Osteoblast (primary cell): ENCODE measurements at places on chromosomes 2 and 18. TPM values are rescaled to one million over a fixed set of nuclear protein-coding genes. Genes with fewer than 3 reads are reported as not detected.

The COPS7B gene
- 19.5 and 19.7 TPM in 2 replicates for total RNA-seq

The ACVR1C gene
- 0.29 and 0.36 TPM in 2 replicates for total RNA-seq

The MAP3K19 gene
- total RNA-seq: not detected in 2 replicates

The KIF5C gene
- 0.29 and 0.36 TPM in 2 replicates for total RNA-seq

The ARHGEF4 gene
- total RNA-seq: 3.6 and 7.7 TPM in 2 replicates

The PLEK gene
- total RNA-seq: 0.36 TPM in 1 of 2 replicates, not detected in the other

GRCh38 chr2:74347303-74347702 is 4.1 kb upstream of the SLC4A5 start:
- H3K27ac ChIP-seq: no peak overlapping the region
- H3K4me3 ChIP-seq: no peak overlapping the region
- H3K4me1 ChIP-seq: no peaks in the 10 kb centered on the region
- no peaks in the 10 kb centered on the region for H3K36me3 ChIP-seq

- no peak overlapping the region for H3K27ac ChIP-seq
- no peak for DNase-seq
- no peaks in the 10 kb centered on the region for H3K4me1 ChIP-seq
- no peak overlapping the region for H3K4me3 ChIP-seq
- peaks cover 5% of the 10 kb centered on the region for H3K27me3 ChIP-seq
- no peaks in the 10 kb centered on the region for H3K36me3 ChIP-seq
Measured at GRCh38 chr18:37506001-37506400, 59.6 kb downstream of the CELF4 start.

- no peaks in the 10 kb centered on the region for H3K27me3 ChIP-seq
- DNase-seq: peak; percentile 88
- peak overlapping the region; percentile 65 for H3K27ac ChIP-seq
- no peaks in the 10 kb centered on the region for H3K36me3 ChIP-seq
Measured at GRCh38 chr2:12884713-12885282, 168.1 kb downstream of the TRIB2 start.

DNA sequence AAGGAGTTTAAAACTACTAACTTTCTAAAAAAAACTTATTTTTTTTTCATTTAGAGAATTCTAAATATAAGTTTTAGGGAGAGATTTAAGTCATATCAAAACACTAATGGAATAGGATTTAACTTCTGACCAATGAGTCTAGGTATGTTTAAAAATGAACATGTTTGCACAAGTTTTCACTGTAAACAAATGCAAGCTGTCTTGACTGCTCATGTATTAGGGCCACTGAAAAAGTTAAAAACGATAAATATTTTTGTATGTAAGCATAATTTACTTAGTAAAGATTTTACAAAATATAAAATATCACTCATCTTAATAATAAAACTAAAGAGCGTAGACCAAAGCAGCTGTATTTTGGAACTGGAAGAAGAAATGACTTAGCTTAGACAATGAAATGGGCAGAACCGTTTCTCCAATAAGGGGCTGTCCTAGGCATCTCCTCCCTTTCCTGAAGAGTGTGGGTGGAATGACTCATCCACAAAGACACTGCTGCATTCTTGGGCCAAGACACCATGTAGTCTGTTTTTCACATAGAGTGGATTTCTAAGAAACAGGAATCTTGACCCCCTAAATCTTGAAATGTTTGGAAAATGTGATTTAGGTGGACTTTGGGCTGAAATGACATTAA is 118.8 kb downstream of the MEP1B start:
- H3K27ac ChIP-seq: peak overlapping the region; percentile 32
- no peaks in the 10 kb centered on the region for H3K36me3 ChIP-seq
- peak; percentile 92 for DNase-seq
- H3K27me3 ChIP-seq: no peaks in the 10 kb centered on the region
- peaks cover 6% of the 10 kb centered on the region for H3K4me1 ChIP-seq

DNA sequence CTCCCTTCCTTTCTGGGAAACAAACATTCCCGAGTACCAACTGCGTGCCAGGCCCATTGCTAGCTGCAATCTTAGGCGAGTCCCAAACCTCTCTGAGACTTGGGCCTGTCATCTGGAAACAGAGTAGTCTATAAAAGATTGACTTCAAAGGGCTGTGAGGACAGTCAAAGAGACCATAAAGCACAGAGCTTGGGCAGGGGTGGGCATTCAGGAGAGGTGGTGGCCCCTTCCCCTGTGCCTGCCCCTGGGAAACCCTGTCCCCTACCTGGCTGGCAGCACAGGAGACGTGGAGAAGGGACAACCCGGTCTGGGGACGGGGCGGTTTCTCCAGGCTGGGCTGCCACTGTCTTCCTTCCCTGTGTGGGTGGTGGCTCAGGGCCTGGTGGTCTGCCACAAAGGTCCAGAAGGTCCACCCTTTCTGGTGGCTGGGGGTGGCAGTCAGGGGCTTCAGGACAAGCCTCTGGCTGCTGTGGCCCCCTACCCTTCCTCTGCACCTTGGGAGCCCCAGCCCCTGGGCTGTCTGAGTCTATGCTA is 33.9 kb upstream of the FOSL2 start:
- no peaks in the 10 kb centered on the region for H3K36me3 ChIP-seq
- H3K4me1 ChIP-seq: peaks cover 44% of the 10 kb centered on the region
- peak overlapping the region; percentile 67 for H3K27ac ChIP-seq
- no peak overlapping the region for H3K4me3 ChIP-seq
- peak; percentile 72 for DNase-seq

DNA sequence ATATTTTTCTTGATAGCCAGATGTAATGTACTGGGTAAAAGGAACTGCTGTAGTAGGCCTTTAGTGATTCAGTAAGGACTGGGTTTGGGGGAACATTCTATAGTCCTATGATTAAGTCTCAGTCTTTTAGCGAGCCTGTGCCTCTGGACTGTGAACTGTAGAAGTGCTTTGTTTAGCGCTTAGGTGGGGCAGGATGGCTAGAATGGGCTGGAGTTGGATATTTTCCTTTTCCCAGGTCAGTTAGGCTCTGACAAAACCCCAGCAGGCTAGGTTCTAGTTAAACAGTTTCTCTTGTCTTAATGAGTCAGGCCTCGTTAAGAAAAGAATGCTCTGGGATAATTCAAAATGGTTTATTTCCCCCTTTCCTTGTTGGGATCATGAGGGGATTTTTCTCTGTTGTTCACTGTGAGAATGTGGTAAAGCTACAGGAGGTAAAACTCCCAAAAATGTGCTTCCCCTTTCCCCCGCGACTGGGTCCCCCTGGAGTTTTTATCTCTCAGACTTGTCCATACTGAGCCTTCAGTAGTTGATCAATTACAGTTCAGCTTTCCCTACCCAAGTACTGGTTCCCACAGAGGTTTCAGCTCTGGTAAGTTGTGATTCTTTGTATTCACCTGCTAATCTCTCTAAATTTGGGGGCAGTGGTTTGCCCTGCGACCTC is 31.5 kb downstream of the EHBP1 start:
- no peak for DNase-seq
- H3K4me1 ChIP-seq: peaks cover 15% of the 10 kb centered on the region
- H3K4me3 ChIP-seq: no peak overlapping the region
- no peak overlapping the region for H3K27ac ChIP-seq
- H3K27me3 ChIP-seq: no peaks in the 10 kb centered on the region

GRCh38 chr18:77062518-77063003 is 70.0 kb downstream of the MBP start:
- H3K4me1 ChIP-seq: peaks cover 34% of the 10 kb centered on the region
- H3K4me3 ChIP-seq: no peak overlapping the region
- H3K36me3 ChIP-seq: no peaks in the 10 kb centered on the region
- peak; percentile 37 for DNase-seq
- no peaks in the 10 kb centered on the region for H3K27me3 ChIP-seq
- H3K27ac ChIP-seq: peak overlapping the region; percentile 79

GRCh38 chr18:24054130-24054529 is 39.6 kb downstream of the TTC39C start:
- no peaks in the 10 kb centered on the region for H3K27me3 ChIP-seq
- peaks cover 46% of the 10 kb centered on the region for H3K4me1 ChIP-seq

GRCh38 chr18:23302851-23303527 is 150.1 kb upstream of the RIOK3 start:
- H3K27ac ChIP-seq: peak overlapping the region; percentile 89
- peak; percentile 84 for DNase-seq
- H3K36me3 ChIP-seq: no peaks in the 10 kb centered on the region
- H3K27me3 ChIP-seq: no peaks in the 10 kb centered on the region

DNA sequence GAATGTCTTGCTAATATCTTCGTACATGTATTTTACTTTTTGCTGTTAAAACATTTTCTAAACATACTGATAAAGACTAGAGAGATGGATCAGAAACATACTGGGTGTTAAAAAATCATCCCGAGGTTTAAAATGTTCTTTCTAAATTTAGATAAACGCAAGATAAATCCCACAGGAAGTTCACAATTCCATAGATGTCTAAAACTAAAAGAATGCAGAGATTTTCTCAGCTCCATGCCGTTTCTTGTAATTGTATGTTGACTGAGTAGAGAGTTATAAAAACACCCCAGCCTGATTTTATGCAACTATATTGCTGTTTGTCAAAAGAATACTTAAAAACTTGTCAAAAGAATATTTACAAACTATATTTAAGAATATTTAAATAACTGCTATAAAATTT is 455.7 kb downstream of the ARHGAP15 start:
- no peak for DNase-seq
- H3K4me1 ChIP-seq: peaks cover 10% of the 10 kb centered on the region
- no peaks in the 10 kb centered on the region for H3K27me3 ChIP-seq
- no peak overlapping the region for H3K27ac ChIP-seq
- no peak overlapping the region for H3K4me3 ChIP-seq

DNA sequence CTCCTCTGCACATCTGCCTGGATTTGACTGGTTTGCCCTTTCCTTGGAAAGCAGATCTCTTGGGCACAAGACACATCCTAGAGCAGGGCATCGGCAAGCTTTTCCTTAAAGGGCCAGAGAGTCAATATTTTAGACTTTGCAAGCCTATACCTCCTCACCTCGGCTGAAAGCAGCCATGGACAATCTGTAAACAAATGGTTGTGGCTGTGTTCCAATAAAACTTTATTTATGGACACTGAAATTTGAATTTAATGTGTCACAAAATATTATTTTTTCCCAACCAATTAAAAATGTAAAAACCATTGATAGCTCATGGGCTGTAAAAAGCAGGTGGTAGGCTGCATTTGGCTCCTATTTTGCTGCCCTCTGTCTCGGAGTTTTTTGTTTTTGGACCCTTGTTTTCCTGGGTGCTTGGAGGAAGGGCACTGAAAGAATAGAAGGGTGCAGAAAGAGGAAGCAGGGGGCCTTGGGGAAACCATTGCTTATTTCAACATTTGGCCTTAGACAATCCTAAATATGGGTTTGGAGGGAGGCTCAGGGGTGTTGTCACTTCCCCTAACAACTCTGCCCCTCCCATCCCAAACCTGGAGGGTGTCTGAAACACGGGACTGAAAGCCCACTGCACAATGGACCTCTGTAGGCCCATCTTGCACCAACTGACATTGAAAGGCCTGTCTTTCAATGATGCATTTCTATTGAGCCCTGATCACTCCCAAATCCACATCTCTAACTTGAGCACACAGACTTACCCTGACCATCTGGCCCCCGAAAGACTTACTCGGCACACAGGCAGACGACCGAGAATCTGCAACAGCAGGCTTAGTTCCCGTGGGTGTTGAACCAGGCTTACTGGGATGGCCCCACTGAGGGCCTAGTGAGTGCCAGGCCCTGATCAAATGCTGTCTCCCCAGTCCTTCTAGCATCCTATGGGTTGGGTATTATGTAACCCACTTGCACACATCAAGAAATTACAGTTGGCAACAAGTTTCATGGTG is 7.1 kb upstream of the ZFP36L2 start:
- DNase-seq: no peak
- H3K27me3 ChIP-seq: no peaks in the 10 kb centered on the region
- peaks cover 10% of the 10 kb centered on the region for H3K36me3 ChIP-seq
- no peak overlapping the region for H3K4me3 ChIP-seq
- no peak overlapping the region for H3K27ac ChIP-seq
- peaks cover 16% of the 10 kb centered on the region for H3K4me1 ChIP-seq

DNA sequence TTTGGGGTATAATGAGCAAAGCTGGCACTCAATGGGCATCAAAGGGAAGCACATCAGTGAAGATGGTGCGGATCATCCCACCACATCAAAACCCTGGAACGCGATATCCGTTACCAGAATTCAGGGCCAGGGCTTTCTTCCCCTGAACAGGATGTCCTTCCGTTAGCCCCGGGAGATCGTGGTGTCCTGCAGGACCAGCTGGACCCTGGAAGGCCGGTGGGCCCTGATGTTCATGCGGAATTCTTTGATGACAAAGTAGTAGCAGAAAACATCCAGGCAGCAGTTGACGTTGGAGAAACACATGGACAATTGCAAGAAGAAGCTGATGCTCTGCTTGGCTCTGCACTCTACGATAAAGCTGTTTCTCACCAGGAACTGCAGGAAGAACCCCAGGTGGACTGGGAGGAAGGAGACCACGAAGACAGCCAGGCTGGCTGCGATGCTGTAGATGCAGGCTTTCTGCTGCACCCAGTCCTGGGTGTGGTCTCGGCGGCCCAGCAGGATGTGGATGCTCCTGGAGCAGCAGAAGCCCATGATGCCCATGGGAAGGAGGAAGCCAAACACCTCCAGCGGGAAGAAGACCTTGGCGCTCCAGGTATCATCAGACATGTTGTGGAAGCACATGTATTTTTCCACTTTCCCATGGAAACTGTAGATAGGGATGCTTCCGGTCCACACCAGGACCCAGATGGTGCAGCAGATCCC is 15.0 kb downstream of the GPR55 start:
- H3K4me1 ChIP-seq: peaks cover 9% of the 10 kb centered on the region
- peaks cover 7% of the 10 kb centered on the region for H3K27me3 ChIP-seq
- no peak overlapping the region for H3K27ac ChIP-seq
- H3K4me3 ChIP-seq: no peak overlapping the region
- DNase-seq: no peak

DNA sequence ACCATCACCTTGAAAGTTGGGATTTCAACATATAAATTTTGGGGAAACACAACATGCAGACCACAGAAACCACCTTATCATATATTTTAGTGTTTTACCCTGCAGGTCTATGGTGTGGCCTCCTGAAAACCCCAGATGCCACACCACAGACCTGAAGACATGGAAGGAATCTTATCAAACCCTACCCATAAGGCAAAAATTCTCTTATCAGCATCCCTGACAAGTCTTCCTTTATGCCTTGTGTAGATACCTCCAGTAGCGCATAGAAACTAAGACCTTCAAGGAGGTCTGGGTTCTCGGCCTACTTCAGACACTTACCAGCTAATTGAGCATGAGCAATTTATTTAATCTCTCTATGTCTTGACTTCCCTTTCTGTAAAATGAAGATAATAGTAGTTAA is 59.1 kb upstream of the SLC14A2 start:
- H3K27ac ChIP-seq: no peak overlapping the region
- no peaks in the 10 kb centered on the region for H3K36me3 ChIP-seq
- no peak for DNase-seq
- no peak overlapping the region for H3K4me3 ChIP-seq

GRCh38 chr2:9071032-9071431 is 67.5 kb upstream of the MBOAT2 start:
- DNase-seq: no peak
- H3K36me3 ChIP-seq: no peaks in the 10 kb centered on the region
- H3K27me3 ChIP-seq: no peaks in the 10 kb centered on the region
- no peaks in the 10 kb centered on the region for H3K4me1 ChIP-seq

DNA sequence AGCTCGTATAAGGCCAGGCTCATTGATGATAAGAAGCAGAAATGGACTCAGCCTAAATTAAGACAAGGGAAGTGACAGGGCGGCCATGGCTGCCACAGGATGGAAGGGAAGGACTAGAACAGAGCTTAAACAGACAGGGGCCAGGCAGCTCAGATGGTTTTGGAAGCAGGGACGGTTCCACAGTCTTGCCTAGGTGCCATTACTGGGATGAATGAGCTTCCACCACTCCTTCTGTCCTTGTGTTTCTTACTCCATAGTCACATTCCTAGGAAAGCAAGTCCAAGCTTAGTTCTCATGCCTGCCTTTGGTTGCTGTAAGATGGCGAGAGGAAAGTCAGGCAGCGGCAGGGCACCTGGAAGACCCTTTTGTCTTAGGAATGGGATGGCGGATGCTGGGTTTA is 11.9 kb downstream of the GNLY start:
- no peak overlapping the region for H3K4me3 ChIP-seq
- no peaks in the 10 kb centered on the region for H3K27me3 ChIP-seq
- peaks cover 31% of the 10 kb centered on the region for H3K4me1 ChIP-seq
- no peak overlapping the region for H3K27ac ChIP-seq
- H3K36me3 ChIP-seq: no peaks in the 10 kb centered on the region
- DNase-seq: no peak
